ENCODE measurements at places on chromosomes 1 and 21.
A peak's percentile ranks its signal among the peaks of the same experiment; 100 is the strongest.

DNA sequence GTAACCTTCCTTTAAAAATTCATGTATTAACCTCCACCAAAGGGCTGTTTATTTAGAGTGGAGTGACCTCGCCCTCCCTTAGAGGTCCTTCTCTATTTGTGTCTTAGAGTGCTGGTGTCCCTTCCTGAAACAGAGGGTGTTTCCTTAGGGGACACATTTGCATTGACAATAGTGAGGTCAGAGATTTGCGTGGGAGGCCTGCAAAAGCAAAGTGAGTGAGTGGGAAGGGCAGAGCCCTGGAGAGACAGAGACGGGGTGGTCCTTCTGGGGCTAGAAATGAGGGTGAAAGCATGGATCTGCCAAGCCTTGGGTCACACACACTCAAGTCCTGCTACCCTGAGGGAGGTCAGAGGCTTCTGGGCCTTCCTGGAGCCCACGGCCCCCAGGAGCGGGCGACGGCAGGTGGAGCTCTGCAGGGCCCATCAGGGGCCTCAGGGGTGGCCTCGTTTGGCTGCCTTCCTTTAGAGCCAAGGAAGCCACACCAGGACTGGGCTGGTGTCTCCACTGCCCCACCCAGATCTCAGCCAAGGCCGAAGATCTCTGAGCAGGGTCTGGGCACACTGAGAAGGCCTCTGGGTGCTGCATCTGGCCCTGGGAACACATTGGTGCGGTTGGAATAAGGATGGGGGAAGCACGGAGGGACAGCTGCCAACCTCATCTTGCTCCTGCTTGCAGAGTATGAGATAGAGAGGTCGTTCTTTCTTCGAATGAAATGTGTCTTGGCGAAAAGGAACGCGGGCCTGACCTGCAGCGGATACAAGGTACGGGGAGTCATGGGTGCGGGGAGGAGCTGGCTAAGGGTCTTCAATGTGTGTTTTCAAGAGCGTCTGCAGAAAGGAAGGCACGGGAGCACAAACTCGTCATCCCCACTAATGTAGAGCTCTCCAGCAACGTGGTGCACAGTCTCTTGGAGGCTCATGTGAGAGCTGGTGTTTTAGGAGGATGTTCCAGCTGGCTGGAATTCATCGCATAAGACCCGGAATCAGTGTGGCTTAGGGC, 23.8 kb downstream of the SIM2 start:
- DNase-seq, result peak; percentile 25

DNA sequence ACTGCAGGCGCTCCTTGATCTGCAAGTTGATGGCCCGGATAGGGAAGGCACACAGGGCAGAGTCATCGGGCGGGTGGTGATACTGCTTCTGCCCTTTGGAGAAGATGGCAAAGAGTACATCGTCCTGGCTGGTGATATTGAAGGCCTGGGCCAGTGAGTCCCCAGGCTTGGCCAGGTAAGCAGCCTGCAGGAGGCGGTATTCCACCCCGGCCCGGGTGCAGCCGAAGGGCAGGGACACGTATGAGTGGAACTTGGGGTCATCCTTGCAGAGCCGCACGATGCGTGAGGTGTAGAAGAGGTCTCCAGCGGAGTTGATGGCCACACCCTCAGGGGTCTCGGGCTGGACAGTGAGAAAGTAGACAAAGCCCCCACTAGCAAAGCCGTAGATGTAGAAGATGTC, 27.4 kb downstream of the PLXNA2 start:
- no peak for DNase-seq

- no peak for DNase-seq
Measured at GRCh38 chr1:7346070-7346596, 425.0 kb upstream of the VAMP3 start.

- no peak for DNase-seq
Measured at GRCh38 chr1:70778934-70779333, 268.7 kb downstream of the PTGER3 start.
